ENCODE measurements at places on chromosomes 4 and X.

DNA sequence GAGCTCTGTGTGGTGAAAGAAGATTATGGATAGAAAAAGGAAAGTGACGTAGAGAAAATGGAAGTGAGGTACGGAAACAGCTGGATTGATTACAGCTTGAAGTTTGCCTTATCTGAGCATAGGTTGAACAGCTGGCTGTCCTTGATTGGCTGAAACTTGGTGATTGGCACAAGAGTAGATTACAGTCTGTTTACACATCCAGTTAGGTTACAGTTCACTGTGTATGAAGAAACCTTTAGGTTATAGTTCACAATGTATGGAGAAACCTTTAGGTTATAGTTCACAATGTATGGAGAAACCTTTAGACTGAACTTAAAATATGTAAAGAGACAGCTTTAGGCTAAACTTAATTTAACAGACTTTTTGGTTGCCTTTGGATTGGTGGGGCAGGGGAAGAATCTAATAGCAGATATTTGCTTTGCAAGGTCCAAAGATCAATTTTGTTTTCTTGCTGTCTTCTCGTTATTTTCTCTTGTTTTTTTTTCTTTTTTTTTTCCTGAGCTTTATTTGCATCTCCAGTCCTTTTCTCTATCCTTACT is 15.6 kb upstream of the ART3 start:
- DNase-seq, result no peak

- DNase-seq, result no peak
Observed at GRCh38 chrX:114267142-114267541, 316.7 kb upstream of the HTR2C start.

DNA sequence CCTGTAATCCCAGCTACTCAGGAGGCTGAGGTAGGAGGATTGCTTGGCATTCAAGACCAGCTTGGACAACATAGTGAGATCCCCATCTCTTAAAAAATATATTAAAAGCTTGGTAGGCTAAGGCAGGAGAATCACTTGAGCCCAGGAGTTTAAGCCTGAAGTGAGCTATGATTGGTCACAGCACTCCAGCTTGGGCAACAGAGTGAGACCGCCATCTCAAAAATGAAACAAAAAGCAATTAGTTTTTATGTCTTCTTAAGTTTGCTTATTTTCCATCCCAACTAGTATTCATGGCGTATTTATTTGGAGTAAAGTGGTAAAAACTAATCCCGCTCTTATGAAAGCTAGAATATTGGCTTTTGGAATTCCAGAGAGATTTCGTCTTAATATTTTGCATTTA is 25.4 kb upstream of the PDE5A start:
- DNase-seq, result no peak

DNA sequence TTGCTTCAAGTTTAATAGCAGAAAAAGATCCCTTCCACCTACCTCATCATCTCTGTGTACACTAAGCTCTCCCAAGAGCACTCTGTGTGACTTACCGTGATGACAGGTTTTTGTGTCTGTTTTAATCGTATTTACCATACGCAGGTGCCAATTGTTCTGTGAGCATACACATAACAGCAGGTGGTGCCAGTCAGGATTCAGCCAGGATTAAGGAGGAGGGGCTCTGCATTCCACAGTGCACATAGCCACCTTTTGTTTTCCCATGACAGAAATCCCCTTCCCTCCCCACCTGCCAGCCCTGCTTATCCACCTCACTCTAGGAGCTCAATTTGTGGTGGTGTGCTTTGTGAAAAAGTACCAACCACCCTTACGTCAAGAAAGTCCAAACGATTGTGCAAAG is 14.8 kb downstream of the ANK2 start:
- DNase-seq, result peak; percentile 60

DNA sequence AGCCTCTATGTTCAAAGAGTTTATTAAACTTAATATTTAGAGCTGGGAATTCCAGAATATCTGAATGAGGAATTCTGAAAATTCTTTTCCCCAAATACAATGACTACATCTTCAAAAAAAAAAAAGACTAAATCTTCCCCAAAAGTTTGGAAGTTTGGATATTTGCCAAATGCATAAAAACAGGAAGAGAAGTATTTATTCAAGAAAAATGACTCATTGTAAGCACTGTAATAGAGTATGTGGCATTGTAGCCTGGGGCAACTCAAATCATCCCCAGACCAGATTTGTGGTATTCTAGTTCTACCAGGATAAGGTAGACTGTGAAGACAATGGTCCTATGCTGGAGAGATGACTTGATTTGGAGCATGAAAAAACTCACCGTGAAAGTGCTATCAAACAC is 78.5 kb upstream of the PDHA2 start:
- DNase-seq, result no peak

DNA sequence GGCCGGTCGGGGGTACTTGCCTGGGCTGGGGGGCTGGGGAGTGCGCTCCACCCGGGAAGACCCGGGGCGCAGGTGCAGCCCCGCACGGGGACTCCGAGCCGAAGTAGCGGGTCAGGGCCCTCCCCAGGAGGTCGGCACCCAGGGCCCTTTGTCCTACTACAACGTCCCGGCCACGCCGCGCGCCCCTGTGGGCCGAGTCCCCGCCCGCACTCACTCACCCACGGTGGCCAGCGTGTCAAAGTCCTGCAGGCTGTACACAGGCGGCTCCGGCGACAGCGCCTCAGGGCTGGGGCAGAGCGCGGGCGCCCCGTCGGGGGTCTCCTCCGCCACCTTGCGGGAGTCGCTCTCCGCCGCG is 602 bp downstream of the PRKX start:
- no peak for DNase-seq

GRCh38 chr4:98510757-98511517 is 147.5 kb downstream of the TSPAN5 start:
- no peak for DNase-seq

- DNase-seq, result no peak
Observed at GRCh38 chrX:151346931-151347543, 50.0 kb upstream of the VMA21 start.

DNA sequence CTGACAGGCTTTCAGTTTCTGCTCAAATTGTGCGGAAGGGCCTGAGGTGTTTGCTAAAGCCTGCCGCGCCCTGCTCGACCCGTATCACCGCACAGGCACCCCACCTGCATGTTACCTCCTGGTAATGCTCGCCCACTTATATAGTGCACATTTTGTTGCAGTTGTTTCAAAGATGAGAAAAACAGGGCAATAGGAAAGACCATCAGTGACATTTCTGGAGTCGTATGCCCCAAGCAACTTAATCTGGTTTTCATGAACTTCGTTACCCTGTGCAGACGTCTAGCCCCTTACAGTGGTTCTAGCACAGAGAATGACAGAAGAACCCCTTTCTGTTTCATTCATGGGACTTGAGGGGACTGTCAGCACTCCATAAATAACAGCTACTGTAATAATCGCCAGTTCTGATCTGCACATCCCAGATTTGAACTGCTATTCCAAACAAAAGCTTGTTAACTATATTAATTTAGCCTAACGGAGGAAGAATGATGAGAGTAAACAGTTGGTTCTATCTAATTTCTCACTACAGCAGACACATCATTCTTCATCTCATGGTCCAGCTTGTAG is 940 bp upstream of the DCTD start:
- no peak for DNase-seq

GRCh38 chr4:16029262-16029661 is 54.6 kb downstream of the PROM1 start:
- DNase-seq, result no peak

GRCh38 chr4:93732509-93732908 is 96.0 kb upstream of the ATOH1 start:
- no peak for DNase-seq

GRCh38 chr4:101000496-101000895 is 346.8 kb downstream of the PPP3CA start:
- DNase-seq, result no peak

DNA sequence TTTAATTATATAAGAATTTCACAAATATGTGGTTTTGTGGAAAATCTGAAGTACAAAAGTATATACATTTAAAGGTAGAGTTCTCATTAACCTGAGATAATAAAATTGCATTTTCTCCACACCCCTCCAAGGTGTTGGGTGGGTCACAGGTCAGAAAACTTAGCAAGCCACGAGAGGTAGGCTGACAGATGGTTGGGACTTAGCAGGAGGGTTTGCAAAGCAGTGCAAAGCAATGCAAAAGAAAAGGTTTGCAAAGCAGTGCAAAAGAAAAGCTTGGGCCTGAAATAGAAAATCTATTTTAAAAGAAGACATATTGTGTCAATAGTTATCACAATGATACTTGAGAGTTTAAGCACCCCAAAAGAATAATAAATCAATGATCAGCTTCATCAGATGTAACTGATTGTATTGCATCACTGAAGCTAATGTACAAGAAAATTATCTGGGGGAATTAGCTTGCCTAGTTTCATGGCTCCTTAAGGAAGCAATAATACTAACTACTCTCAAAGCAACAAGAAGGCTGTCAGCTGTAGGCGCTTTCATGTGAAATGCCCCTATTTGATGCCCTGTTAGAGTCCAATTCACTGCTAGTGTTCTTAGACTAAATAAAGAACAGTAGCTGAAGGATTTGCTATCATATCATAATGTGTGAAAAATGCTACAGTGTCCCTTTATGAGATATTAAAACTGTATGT is 319.5 kb downstream of the KCNIP4 start:
- DNase-seq, result peak; percentile 78

- no peak for DNase-seq
Observed at GRCh38 chr4:82865592-82865991, 25.4 kb downstream of the SEC31A start.

- no peak for DNase-seq
Observed at GRCh38 chrX:107677501-107677901, 49.2 kb downstream of the PRPS1 start.

DNA sequence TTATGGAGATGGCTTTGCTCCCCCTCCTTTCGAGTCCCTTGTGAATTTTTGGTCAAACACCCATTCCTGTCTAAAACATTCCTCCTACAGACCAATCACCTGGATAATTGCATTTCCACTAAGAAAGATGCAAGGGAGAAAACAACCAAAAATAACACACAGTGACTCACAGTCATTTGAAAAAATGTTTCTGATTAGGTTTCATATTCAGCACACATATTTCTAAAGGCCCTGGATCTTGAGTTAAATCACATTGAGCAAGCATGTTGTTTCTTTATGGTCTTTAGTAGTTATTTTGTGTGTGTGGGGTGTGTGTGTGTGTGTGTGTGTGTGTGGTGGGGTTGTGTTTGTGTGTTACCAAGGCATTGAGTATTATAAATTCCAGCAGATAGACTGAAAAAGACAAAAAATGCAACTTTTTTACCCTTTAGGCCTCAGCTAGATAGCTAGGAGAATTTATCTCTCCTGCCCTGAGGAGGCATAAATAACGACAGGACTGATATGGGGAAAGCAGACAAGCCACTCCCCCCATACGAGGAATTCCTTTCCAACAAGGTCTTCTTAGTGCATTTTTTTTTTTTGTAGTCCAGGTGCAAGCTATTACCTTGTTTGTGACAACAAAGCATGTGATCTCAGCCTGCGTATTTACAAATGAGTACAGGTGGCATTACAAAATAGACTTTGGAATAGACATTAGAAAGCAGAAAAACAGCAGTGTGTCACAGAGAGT is 265.4 kb upstream of the ADGRL3 start:
- DNase-seq, result no peak

- DNase-seq, result no peak
Observed at GRCh38 chr4:114588305-114588704, 10.3 kb upstream of the UGT8 start.

- no peak for DNase-seq
Observed at GRCh38 chr4:180422989-180423711, 1820.1 kb upstream of the TENM3 start.
